ENCODE measurements at places on chromosomes 3 and 15. TPM values are rescaled to one million over a fixed set of nuclear protein-coding genes. Genes with fewer than 3 reads are reported as not detected.

The CELSR3 gene
- 1.3 TPM for polyA plus RNA-seq

- no peak for DNase-seq
Observed at GRCh38 chr15:70083946-70084345, 13.8 kb downstream of the TLE3 start.

- DNase-seq = no peak
Observed at GRCh38 chr3:20280257-20280656, 94.3 kb upstream of the SGO1 start.

DNA sequence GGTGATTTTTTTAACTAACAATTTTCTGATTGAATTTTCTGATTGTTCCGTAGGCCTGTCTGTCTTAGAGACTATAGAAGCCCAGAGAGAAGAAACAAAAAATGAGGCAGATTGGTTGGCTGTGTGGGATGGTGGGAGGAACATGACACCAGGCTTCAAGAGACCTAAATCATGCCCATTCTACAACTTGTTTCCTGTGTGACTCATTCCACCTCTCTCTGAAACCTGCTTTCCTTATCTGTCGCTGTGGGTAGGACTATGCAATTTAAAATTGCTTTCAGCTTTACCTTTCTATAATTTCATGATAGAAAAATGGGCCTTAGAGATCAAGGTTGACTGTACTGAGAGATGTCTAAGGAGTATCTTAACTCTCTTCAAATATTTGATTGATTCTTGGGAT, 44.5 kb downstream of the OXNAD1 start:
- DNase-seq = no peak

DNA sequence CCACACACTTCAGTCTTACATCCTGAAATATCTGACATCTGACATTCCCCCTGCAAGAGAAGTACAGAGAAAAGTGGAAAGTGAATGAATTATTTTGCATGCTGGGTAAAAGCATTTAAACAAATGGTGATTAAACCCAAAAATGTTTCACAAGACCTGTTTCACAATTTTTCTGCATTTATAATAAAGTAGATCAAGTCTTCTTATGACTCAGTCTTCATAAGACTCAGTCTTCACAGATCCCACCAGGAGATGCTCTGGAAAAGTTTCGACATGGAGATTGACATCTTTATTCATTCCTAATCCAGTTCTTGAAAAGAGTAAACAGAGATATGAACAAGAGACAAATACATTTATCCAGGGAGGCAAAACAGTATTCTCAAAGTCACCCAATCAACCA, 13.2 kb upstream of the EDC3 start:
- no peak for DNase-seq
